ENCODE measurements at places on chromosomes 1 and 21. TPM values are rescaled to one million over a fixed set of nuclear protein-coding genes. Genes with fewer than 3 reads are reported as not detected.

PADI1 gene
- total RNA-seq: 0.41 TPM

PTPN22 gene
- total RNA-seq: not detected

GBP6 gene
- not detected for total RNA-seq

TBX15 gene
- total RNA-seq: 41.0 TPM

CAMK2N1 gene
- total RNA-seq: 13.2 TPM

WNT3A gene
- total RNA-seq: not detected

HPDL gene
- total RNA-seq: 1.0 TPM

All from chondrocyte (in vitro differentiated cells).